ENCODE measurements at places on chromosomes 4 and X.

- DNase-seq = no peak
Measured at GRCh38 chr4:173074501-173074946, 94.1 kb upstream of the GALNT7 start.

DNA sequence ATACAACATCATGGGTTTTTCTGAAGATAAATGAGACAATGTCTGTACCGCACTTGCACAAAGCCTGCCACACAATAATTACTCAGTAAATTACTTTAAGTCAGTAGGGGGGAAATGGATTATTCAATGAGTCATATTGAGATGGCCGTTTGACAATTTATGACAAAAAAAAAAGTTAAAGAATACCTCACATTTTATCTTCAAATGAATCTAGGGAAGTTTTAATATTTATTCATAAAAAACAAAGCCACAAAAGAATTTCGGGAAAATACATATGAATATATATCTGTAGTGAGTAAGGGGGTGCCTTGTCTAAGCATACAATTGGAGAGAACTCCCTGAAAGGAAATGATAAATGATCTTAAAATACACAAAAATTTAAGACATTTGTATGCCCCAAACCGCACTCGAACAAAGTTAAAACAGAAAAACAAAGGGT is 197.0 kb upstream of the SLC7A11 start:
- DNase-seq = no peak

GRCh38 chrX:23046443-23046842 is 46.7 kb downstream of the DDX53 start:
- no peak for DNase-seq

GRCh38 chrX:110795645-110796406 is at the start of gene CHRDL1:
TSS of gene CHRDL1 (minus strand) at chrX:110795817. CDS start at chrX:110792181, 3,636 bp downstream.
- DNase-seq = no peak

DNA sequence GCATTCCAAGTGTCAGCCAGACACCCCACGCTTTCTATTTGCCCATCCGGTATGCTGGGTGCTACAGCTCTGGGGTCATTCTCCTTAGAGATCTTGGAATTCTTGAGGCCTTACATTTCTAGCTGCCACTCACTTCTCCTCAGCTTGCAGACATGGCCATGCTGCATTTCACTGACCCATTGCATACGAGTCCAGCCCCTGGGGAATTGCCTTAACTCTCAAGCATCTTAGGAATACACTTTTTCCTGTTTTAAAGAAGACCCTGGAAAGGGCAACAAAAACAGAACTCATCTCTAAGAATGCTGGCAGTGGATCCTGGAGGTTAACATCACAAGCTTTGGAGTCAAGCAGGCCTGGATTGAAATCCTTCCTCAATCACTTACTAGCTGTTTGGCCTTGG is 122.0 kb upstream of the LNX1 start:
- DNase-seq = no peak

DNA sequence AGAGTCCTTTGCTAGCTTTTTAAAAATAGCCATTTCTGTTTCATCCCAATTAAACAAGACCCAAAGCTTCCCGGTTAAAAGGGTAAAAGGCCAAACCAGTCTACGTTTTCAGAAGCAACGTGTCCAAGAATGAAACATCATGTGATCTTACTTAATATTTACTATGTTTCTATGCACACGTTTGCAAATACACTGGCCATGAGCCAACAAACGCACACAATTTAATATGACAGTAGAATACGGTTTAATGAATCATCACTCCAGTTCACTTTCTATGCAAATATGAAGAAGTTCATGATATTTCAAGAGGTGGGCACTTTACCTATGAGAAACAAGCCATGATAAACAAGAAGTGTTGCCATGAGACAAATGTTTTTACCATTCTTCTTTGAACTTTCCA is 4.3 kb downstream of the NR0B1 start:
- DNase-seq = no peak

GRCh38 chr4:154516318-154517029 is 24.9 kb upstream of the DCHS2 start:
- DNase-seq = no peak

- no peak for DNase-seq
Measured at GRCh38 chrX:18286322-18286831, 65.7 kb upstream of the BEND2 start.

GRCh38 chr4:147453561-147454141 is 27.2 kb upstream of the EDNRA start:
- no peak for DNase-seq

- DNase-seq = no peak
Measured at GRCh38 chrX:135512508-135513129, 7.8 kb upstream of the INTS6L start.

- DNase-seq = no peak
Measured at GRCh38 chrX:37361596-37361995, 12.4 kb downstream of the PRRG1 start.

DNA sequence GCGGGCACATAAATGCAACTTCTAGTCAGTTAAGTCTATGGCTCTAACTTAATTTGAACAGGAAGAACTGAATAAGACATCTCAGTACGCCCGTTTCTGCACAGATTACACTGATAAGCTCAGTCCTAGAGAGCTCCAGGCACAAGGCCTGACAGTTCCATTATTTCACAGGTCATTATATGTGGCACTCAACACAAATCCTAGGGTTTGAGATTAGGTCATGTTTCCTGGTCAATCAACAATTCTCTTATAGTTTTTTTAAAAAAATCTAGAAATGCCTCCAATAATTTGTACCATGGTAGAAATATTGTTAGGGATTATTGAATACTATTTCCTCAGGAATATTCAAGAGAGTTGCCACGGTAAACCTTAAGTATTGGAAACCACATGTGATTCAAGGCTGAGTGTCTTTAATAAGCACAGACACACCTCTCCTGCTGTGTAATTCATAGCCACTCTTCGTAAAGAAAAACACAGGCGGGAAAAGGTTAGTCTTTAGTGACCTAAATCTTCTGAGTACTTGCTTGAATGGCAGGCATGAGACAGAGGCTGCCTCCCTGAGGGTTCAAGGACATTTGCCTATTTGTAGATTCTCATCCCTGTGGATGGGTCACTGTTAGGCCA is 342.9 kb upstream of the ADGRL3 start:
- DNase-seq = no peak

GRCh38 chr4:73693811-73694210 is 46.6 kb upstream of the CXCL8 start:
- DNase-seq = no peak

DNA sequence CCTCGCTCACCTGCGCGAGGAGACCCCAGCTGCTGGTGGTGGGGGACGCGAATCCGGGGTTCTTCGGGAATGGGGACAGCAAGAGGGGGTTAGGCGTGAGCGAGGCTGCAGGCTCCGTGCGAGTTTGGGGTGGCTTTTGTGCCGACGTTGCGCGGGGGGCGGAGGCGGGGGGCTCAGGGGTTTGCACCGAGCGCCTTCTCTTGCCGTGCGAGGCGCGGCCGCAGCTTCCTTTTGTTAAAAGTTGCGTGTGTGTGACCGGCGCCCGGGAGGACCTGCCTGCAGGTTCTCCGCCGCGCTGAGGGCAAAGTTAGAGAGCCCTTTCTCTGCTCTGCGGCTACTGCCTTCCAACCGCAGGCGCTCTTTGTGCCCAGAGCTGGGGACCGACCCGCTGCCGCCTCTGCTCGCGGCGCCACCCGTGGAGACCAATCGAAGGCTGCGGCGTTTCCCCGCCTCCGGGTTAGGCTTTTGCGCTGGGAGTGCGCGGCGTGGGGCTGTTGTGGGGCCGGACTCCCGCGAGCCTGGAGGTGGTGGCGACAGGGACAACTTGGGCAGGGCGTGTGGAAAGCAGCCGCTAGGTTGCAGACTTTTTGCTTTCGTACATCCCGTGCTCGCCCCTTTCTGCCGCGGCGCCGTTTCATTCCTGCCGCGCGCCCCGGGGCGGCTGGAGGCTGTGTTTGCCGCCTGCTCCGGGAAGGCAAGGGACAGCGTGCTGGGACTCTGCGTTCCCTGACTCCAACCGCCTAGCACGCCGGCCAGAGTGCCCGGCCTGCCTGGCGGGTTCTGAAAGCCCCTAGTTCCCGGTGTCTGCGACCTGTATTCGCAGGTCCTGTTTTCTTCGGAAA is 716 bp downstream of the KIT start:
- peak; percentile 26 for DNase-seq

- DNase-seq = no peak
Measured at GRCh38 chr4:17368408-17368807, 143.5 kb downstream of the QDPR start.

- no peak for DNase-seq
Measured at GRCh38 chr4:24065974-24066373, 176.1 kb upstream of the PPARGC1A start.

DNA sequence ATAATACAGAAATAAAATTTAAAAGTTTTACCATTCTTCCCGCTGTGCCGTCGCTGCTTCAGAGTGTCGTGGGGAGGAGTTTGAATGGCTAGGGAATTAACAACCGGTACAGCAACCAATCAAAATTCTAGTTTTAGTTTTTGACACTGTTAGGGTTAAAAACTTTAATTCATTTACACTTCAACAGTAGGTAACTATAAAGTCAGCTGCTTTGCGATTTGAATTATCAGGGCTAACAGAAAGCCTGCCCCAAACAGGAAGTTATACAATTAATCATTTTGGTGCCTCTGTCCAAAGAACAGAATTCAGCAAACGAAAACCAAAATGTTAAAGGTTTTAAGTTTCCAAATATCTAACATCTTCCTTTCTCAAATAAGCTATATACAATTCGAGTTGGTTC is 2.3 kb downstream of the HNRNPD start:
- peak; percentile 12 for DNase-seq

DNA sequence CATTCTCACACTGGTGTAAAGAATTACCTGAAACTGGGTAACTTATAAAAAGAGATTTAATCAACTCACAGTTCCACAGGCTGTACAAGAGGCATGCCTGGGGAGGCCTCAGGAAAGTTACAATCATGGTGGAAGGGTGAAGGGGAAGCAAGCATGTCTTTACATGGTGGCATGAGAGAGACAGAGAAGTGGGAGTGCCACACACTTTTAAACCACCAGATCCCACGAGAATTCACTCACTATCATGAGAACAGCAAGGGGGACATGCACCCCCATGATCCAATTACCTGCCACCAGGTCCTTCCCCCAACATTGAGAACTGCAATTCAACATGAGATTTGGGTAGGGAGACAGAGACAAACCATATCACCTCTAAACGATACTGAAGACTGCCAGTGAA is 23.0 kb downstream of the EPGN start:
- no peak for DNase-seq

GRCh38 chrX:73126240-73126639 is 46.9 kb upstream of the PABPC1L2A start:
- DNase-seq = no peak

DNA sequence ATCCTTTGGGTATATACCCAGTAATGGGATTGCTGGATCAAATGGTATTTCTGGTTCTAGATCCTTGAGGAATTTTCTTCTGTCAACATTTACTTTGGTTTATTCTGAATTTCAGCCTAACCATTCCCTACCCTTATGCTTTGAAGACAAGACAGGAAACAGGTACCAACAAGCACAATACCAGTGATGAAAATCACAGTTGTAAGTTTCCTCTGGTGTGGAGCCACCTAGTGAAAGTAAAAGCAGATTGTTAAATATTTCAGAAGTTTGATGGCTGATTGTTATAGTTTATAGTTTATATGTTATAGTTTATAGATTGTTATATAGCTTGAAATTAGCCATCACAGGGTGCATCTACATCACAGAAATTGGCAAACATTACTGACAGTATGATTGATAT is 104.5 kb upstream of the AGA start:
- DNase-seq = no peak

GRCh38 chrX:113558576-113558975 is 717.9 kb upstream of the AMOT start:
- DNase-seq = no peak

DNA sequence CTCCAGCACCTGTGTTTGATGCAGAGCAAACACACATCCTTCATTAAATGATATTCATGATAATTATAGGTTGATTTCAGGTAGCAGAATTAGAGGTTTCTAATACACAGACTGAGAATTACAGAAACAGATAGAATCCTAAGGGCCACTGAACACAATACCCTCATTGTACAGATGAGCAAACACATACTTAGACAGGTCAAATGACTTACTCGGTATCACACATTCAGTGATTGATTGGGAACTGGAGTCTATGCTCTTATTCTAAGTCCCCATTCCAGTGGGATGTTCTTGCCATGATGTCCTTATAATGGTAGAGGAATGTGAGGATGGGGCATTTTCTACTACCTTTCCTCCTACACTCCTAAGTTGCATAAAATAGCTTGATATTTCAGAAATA is 70.8 kb downstream of the DCAF8L1 start:
- no peak for DNase-seq

GRCh38 chr4:144360146-144360793 is 219.8 kb upstream of the GYPA start:
- DNase-seq = no peak

DNA sequence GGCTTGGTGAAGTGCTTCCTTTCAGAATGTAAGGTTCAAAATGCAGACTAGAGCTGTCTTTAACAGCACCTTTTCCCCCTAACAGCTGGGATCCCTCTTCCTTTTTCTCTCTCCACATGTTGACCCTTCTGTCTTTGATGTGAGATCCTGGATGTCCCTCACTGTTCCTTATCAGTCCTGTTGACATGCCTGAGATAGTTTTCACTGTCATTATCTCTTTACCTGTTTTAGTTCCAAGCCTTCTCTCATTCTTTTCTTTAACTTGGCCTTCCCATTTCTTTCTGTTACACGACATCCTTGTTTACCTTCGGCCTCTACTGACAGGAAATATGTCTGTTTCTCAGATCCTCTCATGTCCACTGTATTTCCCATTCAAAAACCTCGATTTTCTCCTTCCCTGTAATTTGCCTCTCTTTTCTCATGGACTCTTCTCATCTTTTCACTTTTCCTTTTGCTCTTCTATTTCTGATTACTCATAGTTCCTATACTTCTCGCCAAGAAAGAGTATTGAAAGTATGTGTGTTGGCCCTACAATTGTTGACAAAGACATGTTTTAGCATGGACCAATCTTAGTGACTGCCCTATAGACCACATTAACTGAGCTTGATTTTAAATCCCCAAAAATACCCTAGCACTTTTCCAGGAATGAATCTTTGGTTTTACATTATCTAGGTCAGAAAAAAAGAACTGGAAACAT is 1.2 kb upstream of the SOWAHB start:
- no peak for DNase-seq

GRCh38 chr4:152808670-152809069 is 28.9 kb downstream of the ARFIP1 start:
- no peak for DNase-seq

DNA sequence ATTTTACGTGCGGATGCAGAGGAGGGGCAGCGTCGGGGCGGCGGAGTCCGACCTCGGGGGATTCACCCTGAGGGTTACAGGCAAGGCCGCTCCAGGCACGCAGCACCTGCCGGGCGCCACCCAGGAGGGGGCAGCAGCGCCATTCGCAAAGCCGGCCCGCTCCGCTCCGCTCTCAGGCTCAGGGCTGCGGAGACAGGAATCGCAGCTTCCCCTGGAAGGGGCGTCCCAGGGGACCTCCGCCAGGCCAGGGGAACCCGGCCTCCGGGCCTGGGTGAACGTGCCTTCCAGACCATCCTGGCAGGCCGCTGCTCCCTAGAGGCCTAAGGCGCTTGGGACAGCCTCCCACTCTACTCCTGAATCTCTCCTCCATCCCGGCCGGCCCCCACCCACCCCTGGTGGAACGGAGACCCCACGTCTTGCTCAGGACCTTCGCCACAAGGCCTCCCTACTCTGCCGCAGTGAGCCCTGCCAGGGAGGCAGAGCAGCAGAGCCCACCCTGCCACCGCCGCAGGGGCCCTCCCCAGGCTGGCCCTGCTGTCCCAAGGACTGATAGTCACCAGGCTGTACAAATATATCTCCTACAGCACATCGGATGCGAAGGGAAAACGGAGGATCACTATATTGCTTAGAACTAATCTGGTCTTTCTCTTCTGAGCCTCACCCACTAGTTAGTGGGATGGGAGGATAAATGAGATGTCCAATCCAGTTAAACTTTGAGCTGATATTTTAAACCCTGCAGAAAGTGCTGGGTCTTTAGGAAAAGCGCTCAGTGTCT is 115.0 kb downstream of the SMIM20 start:
- peak; percentile 65 for DNase-seq
